T47D (cell line): ENCODE measurements at places on chromosomes 12 and 14.

DNA sequence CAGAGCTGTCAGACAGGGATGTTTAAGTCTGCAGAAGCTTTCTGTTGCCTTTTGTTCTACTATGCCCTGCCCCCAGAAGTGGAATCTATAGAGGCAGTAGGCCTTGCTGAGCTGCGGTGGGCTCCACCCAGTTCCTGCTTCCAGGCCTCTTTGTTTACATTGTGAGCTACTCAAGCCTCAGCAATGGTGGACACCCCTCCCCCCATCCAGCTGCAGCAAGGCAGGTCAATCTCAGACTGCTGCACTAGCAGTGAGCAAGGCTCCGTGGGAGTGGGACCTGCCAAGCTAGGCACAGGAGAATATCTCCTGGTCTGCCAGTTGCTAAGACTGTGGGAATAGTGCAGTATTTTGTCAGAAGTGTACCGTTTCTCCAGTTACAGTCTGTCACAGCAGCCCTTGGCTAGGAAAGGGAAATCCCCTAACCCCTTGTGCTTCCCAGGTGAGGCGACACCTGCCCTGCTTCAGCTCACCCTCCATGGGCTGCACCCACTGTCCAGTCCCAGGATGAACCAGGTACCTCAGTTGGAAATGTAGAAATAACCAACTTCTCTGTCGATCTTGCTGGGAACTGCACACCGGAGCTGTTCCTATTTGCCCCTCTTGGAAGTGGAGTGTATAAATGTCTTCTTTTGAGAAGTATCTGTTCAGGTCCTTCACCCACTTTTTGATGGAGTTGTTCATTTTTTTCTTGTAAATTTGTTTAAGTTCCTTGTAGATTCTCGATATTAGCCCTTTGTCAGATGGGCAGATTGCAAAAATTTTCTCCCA is 213.5 kb upstream of the SLC38A2 start:
- DNase-seq, result no peak

- no peak for DNase-seq
These were observed 1.1 kb upstream of the SP1 start for GRCh38 chr12:53378724-53379388.

GRCh38 chr14:104856157-104856868 is 8.8 kb upstream of the CEP170B start:
- no peak for DNase-seq

GRCh38 chr12:113186033-113186365 is 478 bp downstream of the RITA1 start:
- DNase-seq, result no peak

- DNase-seq, result no peak
These were observed 171.8 kb upstream of the KRR1 start for GRCh38 chr12:75683220-75683619.

GRCh38 chr12:96155781-96156180 is 38.4 kb upstream of the ELK3 start:
- no peak for DNase-seq

DNA sequence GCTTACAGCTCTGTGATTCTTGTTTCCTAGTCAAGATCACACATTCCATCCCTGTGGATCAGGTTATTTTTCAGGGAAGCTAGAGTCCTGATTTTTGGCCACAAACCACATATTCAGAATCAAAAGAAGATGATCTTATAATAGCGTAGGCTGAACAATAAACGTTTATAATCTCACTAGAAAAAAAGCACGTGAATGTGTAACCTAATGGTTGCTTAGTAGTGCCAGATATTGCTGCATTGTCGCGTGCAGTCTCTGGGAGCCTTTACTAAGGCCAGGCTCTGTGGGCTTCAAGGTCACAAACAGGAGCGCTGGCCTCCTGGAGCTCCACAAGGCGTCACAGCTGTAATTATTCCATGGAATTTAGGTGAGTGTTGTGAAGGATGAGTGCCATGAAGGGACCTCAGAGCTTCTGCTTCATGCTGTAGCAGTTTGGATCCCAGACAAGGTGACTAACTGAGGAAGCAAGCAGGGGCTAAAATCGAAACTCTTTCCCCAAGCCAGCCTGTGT is 17.4 kb downstream of the CDKN1B start:
- DNase-seq, result no peak

GRCh38 chr12:87596134-87596533 is 433.1 kb downstream of the C12orf50 start:
- no peak for DNase-seq
